KBM-7 (cell line): ENCODE measurements at places on chromosomes 12 and 14.
A peak's percentile ranks its signal among the peaks of the same experiment; 100 is the strongest.

- no peak for DNase-seq
Measured at GRCh38 chr12:27257104-27257843, 13.2 kb downstream of the STK38L start.

DNA sequence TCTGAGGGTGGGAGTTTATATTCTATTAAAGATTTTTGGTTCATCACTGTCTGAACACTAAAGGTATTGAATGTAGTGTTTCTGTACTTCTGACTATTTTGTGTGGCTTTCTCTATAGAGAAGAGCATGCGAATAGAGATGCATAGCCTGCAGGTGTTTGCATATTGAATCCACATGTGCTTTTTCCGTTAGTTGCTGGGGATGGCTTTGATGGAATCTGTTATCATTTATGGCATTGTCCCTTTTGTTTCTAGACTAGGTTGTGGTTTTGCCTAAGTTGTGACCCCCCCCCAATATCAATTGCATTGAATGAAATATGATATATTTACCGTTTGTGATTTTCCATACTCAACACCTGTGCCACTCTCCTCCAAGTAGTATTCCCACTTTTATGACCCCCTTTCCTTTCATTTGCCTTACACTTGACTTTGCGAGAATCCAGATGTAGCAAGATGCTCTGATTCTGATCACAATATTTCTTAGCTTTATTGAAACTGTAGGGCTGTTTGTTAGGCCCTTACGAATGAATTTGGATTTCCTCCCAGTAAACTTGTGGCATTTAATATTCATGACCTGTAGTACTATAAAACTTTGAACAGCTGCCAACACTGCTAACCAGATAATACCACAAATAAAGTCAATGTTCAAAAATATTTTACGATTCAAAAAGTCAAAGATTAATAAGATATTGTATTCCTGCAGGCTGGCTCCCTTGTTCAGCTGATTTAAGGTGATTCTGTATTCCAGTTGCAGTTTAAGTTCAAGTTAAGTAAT lies 176.4 kb downstream of the TMTC2 start:
- DNase-seq: no peak

- DNase-seq: no peak
Measured at GRCh38 chr14:41663473-41663850, 56.8 kb downstream of the LRFN5 start.

DNA sequence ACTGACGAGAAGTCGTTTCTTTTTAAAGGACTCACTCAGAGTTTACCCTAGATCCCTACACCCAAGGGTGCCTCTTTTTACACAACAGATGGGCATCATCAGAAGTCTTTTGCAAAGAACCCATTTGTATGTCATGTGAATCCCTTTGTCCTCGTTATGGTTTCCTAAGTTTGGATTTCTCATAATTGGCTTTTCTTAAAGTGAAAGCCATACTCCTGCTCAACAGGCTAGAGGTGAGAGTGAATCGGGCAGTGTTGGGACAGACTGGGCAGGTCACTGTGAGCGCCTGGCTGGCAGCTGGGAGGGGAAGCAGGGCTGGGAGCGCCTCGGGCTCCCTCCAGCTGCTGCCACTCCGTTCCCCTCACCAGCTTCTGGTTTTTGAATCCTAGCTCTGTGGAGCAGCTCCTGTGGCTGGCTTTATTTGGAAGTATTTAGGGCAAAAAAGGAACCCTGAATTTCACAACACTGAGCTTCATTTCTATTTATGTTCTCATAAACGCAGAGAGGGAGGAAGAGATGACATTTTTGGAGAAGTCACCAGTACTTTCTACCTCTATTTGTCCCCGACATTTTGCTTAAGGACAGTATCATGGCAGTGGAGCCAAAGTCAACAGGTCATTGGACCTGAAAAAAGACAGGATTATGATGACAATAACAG lies 63.8 kb upstream of the ACTN1 start:
- DNase-seq: peak; percentile 64

DNA sequence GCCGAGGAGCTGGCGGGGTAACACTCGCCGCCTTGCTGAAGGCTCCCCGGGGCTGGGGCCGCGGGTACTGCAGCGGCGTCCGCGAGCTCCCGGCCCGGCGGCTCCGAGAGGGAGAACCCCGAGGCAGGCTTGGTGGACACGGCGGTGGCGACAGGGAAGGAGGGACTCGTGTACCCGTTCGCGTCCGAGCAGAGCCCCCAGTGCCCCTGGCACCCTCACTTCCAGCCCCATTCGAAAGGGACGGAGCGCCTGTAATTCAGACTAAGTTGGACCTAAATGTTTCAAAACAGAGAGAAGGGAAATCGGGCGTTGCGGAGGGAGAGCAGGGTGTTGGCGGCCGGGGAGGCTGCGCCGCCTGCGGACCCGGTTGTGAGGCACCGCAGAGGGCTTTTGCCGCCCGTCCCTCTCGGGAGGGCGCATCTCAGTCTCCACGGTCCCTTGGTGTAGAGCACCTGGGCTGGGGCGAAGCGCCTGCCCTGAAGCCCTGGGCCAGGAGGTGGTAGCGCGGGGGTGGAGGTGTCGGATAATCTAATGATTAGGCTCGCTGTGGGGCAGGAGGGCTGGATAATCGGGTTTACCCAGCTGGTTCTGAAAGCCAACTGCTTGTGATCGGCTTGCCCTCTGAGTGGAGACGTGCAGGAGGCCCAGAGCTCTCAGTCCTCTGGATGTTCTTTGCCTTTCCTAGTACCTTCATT lies 771 bp downstream of the DAAM1 start:
- DNase-seq: peak; percentile 27

- DNase-seq: no peak
Measured at GRCh38 chr14:75363570-75364227, 64.1 kb upstream of the JDP2 start.

DNA sequence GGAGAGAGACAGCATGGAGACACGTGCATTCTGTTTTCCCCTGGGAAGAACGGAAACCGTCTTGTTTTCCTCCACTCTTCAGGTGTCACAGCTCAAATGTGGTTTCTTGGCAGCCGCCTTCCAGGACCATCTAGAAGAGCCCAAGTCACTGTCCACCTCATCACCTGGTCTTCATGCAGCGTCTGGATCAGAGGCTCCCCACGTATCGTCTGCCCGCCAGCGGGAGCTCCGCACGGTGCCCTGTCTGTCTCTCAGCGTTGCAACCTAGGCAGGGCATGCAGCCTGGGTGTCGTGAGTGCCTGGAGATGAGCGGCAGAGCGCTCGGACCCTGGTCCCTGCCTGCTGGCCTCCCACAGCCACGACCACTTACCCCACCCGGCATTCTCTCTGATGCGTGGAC lies 117.5 kb downstream of the PIWIL1 start:
- no peak for DNase-seq

- no peak for DNase-seq
Measured at GRCh38 chr14:59358102-59358501, 107.1 kb downstream of the GPR135 start.
